ENCODE measurements at places on chromosomes 7 and 10. TPM values are rescaled to one million over a fixed set of nuclear protein-coding genes. Genes with fewer than 3 reads are reported as not detected.

Gene ITPRID1
- not detected for polyA plus RNA-seq

DNA sequence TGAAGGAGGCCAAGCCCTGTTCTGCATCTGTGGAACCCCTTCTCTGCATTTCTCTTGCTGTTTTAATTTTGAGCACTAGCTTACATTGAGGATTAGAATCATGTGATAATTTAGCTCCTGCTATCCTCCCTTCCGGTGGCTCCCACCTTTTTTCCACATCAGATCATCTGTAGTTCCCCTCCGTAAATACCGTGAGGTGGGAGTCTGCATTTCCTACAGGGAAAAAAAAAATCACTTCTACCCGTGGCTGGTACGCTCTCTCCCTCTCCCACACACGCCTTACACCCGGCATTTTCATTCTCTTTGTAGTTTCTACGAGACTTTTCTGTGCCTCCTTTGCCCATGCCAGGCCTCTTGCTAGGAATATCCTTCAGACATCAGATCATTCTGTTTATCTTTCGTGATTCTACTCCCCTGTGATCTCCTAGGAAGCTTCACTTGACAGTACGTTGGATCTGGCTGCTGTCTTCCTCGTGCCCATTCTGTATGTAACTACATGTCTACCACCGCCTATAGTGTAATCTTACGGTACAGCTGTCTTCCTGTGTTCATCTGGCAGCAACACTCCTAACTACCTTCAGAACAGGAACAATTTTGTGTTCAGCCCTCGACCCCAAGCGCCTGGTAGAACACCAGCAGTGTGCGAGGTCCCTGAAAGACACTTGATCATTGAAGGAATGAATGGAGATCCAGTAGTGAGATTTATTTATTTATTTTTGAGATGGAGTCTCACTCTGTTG is 41.7 kb upstream of the OCM start:
- H3K4me1 ChIP-seq = no peaks in the 10 kb centered on the region
- H3K4me3 ChIP-seq = no peak overlapping the region
- H3K27ac ChIP-seq = no peak overlapping the region
- DNase-seq = no peak

DNA sequence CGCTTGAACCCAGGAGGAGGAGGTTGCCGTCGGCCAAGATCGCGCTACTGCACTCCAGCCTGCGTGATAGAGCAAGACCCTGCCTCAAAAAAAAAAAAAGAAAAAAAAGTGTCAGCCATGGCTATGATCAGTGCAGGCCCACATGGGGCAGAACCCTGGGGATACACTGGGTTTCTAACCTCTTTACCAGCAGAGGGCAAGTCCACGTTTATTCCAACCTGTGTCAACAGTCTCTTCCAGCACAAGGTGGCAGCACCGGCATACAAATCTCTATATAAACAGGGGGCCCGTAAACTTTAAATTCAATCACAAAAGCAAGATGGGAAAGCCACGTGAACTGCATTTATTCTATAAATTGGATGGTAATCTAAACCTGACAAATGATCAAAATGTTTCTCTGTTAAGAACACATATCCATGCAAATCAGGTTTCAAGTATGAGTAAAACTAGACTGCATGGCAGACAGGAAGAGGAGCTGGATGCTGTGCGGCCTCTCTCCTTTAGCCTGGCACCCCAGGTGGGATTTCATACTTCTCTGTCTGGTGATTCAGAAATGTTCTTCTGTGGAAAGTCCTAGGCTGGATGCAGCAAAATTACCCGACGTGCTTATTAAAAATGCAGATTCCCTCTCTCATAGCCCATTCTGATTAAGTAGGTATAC is 60.0 kb upstream of the STEAP1B start:
- peaks cover 41% of the 10 kb centered on the region for H3K4me1 ChIP-seq
- H3K4me3 ChIP-seq = no peak overlapping the region
- H3K27me3 ChIP-seq = no peaks in the 10 kb centered on the region
- no peak for DNase-seq

Gene NDUFA5
- 13.8 TPM for polyA plus RNA-seq

Gene INMT
- not detected for polyA plus RNA-seq

GRCh38 chr10:124481717-124482116 is 20.1 kb downstream of the LHPP start:
- no peak for DNase-seq
- H3K4me1 ChIP-seq = peaks cover 7% of the 10 kb centered on the region
- no peaks in the 10 kb centered on the region for H3K27me3 ChIP-seq
- H3K4me3 ChIP-seq = no peak overlapping the region

GRCh38 chr7:135664046-135664589 is 1.8 kb downstream of the STMP1 start:
- no peak overlapping the region for H3K4me3 ChIP-seq
- H3K27me3 ChIP-seq = no peaks in the 10 kb centered on the region
- DNase-seq = no peak
- H3K27ac ChIP-seq = peak overlapping the region; percentile 60
- no peaks in the 10 kb centered on the region for H3K36me3 ChIP-seq
- peaks cover 22% of the 10 kb centered on the region for H3K4me1 ChIP-seq

All from keratinocyte (primary cell).